ENCODE measurements at places on chromosomes 5 and 9. TPM values are rescaled to one million over a fixed set of nuclear protein-coding genes. Genes with fewer than 3 reads are reported as not detected.

GRCh38 chr9:34430843-34431437 lies 27.4 kb downstream of the FAM219A start:
- no peak for DNase-seq

GRCh38 chr5:27855491-27855890 lies 817.1 kb upstream of the CDH9 start:
- DNase-seq, result no peak

- DNase-seq, result no peak
Measured at GRCh38 chr5:167664222-167664804, 627.1 kb upstream of the WWC1 start.

DNA sequence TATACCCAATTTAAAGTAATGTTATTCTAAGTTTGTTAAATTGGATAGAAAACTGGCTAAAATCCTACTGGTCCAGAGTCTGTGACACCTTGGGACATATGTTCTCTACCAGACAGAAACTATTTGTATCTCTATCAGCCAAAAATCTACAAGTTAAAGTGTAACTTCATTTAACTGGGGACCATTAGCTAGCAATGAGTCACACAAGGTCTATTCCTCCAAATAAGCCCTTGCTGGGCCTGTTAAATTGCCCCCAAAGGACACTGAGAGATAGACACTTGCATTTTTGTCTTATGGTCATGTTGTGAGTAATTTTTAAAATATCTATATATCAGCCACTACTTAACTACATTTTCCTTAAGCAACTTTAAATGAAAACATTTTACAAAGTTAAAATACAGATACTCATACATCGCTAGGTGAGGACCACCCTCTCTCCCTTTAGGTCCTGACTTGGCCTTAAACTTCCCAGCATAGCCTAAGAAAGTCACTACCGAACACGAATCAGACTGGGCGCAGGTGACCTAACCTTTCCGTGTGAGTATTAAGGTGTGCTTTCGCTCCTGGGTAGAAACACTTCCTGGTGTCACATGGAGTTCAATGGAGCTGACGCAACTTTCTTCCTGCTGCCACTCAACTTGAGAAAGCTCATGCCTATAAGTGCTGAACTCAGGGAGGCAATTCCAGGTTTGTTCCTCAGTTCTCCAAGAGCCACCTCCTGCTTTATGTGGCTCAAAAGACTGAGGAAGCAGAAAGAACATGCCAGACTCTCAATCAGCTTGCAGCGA lies 249.1 kb downstream of the DIRAS2 start:
- no peak for DNase-seq

DNA sequence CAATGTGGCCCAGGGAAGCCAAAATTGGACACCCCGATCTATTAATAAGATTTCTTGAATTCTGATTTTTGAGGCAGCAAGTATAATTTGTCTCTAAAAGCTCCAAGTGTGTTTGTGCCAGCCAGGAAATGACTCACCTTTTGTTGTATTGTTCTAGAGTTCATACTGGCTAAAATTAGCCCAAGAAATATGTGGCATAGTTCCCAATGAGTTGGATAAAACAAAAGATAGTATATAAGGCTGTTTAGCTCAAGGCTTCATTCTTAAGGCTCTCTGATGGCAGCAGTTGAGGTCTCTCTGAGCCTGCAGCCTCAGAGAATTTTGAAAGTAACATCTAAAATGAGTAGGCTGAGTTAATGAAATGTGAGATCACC lies 21.6 kb downstream of the HMGXB3 start:
- DNase-seq, result no peak

- no peak for DNase-seq
Measured at GRCh38 chr5:143843461-143843860, 31.5 kb downstream of the HMHB1 start.

DNA sequence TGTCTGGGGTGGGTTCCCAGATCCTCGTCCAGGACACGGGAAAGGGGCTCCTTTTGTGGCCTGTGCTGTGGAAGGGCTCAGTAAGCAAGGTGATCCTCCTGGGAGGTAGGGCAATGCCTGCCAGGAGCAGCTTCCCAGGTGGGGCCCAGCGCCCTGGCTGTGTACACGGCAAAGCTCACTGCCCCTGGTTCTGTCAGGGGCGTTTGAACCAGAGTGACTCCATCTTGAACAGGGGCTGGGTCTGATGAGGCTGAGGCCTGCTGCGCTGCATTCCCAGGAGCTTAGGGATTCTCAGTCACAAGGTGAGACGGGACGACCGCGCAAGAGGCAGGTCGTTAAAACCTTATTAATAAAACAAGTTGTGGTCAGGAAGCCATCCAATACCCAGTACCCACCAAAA lies 19.9 kb upstream of the SLC12A7 start:
- no peak for DNase-seq

DNA sequence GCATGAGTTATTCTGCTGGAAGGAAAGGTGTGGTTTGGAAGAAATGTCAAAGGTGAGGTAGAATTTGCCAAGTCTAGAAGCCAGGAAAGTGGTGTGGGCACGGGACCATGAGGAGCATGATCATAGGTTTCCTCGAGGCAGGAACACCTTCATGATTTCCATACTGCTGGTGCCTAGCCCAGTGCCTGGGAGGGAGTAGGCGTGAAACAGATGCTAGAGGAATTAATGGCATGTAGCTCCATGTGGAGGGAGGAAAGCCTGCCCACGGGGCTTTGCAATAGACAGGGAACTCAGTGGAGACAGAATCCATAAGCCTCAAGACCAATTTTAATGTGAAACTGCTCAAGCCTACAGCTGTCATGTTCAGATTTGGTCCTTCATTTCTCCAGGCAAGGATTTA lies 35.1 kb downstream of the TTLL11 start:
- no peak for DNase-seq

DNA sequence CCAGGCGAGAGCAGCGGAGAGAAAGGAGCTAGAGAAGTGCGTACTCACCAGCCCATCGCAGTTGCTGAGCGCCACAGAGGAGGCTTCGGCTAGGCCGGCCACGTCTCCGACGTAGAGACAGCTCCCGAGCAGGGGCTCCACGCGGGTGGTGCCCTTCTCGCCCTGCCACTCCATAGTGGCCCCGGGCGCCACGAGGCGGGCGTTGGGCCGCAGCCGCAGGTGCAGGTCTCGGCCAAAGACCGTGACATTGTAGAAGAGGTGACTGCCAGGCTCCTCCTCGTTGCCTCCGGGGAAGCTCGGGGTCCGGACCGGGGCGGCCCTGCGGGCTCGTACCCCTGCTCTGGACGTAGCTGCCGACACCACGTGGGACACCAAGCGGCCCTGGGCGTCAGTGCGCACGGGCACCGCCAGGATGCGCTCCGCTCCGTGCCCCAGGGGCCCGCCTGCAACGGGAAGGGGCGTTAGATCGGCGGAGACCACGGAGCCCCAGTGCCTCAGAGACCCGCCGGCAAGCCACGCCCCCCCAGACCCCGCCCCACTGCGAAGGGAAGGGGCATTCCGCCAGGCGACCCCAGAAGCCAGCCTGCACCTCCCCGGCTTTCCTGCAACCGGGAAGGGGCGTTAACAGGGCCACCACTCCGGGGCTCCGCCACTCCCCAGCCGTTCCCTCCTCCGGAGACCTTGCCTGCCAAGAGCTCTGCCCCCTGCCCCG lies 1.4 kb downstream of the ADAMTS2 start:
- no peak for DNase-seq

DNA sequence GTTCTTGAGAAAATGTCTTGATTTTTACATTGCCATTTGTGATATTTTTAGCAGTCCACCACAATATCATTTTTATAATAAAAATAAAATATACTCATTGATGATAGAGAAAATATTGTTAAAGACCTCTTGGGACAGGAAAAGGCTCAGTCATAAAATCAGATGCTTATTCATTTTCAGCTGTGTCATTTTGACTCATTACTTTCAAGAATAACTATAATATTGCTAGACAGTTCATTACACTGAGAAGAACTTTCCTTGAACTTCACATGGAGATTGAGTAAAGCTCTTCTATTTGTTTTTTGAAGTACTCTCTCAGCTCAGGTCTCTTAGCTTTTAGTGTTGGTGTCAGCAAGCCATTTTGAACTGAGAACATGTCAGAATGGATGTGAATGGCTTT lies 8.5 kb upstream of the MEIKIN start:
- no peak for DNase-seq

DNA sequence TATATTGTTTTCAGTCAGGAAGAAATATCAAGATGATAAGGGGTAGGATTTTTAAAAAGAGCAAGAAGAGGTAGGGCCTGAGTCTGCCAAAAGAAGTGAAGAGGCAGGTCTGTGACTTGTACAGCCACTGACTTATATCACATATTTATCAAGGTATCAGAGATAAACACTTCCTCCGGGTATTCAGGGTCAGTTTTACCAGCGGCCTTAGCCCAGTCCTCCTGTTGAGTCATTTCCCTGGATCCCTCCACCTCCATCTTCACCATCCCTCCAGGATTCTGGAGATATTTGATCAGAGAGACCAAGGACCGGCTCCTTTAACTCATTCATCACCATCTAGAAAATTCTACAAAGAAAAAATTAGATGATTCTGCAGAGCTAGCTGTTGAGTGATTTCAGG lies 375.7 kb upstream of the TUSC1 start:
- no peak for DNase-seq

DNA sequence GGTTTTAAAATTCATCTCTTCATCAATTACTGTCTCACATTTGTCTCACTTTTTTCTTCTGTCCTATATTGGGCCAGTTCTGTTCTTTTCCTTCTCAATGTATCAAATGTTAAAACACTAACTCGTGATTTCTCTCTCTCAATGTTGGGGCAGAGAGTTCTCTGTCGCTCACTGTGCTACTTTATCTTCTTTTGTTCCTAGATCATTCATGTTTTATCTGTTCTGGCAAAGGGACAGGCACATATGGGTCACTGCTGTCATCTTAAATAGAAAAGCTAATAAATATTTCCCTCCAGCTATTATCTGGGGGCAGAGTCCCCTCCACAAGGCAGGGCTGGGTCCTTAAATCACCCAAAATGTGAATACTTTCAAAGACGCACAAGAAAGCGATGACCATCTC lies 214.0 kb downstream of the PTTG1 start:
- DNase-seq, result no peak

DNA sequence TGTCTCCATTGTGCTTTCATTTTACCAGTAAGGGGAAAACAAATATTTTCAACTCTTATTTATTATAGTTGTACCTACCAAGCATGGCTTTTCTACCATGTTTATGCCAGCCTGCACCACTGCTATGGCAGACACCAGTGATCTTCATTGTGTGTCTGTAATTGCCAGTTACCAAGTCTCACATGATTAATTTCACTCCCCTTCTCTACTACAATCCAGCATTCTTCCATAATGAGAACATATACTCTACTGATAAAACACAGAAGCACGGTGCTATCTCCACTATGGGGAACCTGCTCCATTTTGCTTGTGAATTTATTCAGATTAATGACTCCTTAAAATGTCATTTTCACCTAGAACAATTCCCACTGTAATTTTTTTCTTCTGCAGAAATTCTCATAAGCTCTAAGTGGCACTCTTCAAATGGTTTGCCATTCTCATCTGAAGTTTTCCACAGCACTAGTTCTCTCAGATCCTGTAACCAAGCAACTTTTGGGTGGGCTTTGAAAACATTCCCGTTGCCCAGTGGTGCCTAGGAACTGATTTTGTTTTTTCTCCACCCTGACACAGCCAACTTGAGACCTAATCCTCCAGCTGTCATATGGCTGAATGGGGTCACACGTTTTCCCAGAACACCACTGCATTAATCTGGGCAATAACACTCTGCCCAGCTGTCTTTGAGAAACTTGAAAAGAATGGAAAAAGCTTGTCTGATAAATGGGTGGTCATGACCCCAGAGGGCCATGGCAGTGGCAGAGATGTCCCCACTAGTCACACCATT lies 222.7 kb upstream of the RASEF start:
- DNase-seq, result no peak

DNA sequence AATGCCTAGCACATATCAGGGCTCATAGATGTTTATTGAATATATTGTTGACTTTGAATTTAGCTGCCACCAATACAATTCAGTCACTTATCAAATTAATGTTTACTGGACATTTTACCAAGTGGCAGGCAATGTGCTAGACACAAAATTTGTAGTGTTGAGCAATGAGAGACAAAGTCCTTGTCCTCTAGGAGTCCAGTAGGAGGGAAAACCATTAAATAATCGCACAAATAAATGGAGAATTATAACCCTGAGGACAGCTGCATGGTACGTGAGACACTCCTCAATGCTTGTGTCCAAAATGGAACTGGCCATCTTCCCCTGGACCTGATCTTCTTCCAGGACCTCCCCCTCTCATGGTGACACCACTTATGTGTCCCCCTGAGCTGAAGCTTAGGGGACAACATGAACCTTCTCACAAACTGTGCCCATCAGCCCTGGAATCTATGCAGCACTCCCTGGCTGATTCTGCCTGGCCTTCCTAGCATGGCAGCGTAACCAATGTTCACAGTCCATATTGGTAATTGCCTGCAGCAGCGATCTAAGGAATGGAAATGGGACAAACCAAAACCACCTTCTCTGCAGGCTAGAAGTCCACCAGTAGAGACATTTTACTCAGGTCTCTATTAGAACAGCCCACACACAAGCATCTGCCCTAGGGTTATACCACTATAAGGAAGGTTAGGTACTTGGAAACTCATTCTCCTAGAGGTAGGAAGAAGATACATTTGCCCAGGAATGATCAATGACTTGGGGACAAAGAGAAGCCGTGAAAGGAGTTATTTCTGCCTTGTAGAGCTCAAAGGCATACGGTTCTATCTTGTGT lies 75.5 kb downstream of the FGF1 start:
- no peak for DNase-seq

DNA sequence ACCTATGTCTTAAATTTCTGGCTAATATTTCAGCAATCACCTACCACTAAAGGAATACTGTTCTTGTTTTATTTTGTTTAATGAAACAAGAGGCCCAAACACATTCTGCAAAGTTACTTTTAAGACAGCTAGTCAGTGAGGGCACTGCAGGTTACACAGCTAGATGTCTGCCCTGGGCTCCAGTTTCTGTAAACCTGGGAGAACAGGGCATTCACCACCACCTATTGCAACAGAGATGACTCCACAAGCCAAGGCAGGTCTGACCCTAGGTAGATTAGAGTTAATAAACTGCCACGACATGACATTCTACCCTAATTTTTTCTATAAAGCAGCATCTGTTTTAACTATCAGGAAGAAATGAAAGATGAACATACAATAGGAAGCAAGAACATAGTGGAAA lies 90.8 kb downstream of the SLF1 start:
- DNase-seq, result no peak

- no peak for DNase-seq
Measured at GRCh38 chr5:108472237-108472636, 90.3 kb upstream of the FBXL17 start.

DNA sequence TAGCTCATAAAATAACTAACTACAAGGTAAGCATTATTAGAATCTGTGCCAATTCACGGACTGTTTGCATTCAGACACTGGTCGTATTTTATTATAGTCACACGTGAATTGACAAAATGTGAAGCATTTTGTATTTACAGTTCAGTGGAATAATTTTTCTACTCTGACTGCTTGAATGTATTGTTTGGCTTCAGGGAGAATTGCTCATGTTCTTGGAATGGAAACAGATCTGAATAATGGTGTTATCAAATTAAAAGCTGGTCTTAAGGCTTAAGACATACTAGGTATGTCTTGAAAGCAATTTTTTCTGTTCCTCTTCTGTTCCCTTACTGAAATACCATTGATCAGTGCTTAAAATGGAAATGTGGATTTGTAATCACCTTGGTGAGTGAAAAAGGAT lies 543.7 kb upstream of the TLE4 start:
- DNase-seq, result no peak

- no peak for DNase-seq
Measured at GRCh38 chr5:157544623-157544989, 31.0 kb downstream of the ADAM19 start.

NSD1 gene
- total RNA-seq, result 58.7 TPM

CCDC180 gene
- total RNA-seq, result 9.8 TPM

REEP2 gene
- total RNA-seq, result 70.9 TPM

NEK6 gene
- 11.0 TPM for total RNA-seq

WNK2 gene
- 12.6 TPM for total RNA-seq
